ENCODE measurements at places on chromosomes 16 and 17.
A peak's percentile ranks its signal among the peaks of the same experiment; 100 is the strongest.

DNA sequence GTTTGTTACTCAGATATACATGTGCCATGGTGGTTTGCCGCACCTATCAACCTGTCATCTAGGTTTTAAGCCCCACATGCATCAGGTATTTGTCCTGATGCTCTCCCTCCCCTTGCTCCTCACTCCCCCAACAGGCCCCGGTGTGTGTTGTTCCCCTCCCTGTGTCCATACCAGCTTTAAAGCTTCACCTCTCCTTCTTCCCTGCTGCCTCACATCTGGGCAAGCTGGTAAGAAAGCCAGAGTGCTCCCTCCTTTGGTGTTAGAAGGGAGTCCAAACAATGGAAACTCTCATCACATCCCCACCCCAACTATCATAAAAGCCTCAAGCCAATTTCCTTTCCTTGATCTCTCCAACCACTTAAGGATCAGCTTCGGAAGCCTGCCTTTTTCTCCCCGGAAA lies 1115.6 kb upstream of the GOT2 start:
- no peak for DNase-seq

GRCh38 chr17:64411999-64412771 lies 21.5 kb upstream of the PECAM1 start:
- peak; percentile 47 for DNase-seq

GRCh38 chr16:13863075-13863765 lies 56.7 kb upstream of the ERCC4 start:
- no peak for DNase-seq

DNA sequence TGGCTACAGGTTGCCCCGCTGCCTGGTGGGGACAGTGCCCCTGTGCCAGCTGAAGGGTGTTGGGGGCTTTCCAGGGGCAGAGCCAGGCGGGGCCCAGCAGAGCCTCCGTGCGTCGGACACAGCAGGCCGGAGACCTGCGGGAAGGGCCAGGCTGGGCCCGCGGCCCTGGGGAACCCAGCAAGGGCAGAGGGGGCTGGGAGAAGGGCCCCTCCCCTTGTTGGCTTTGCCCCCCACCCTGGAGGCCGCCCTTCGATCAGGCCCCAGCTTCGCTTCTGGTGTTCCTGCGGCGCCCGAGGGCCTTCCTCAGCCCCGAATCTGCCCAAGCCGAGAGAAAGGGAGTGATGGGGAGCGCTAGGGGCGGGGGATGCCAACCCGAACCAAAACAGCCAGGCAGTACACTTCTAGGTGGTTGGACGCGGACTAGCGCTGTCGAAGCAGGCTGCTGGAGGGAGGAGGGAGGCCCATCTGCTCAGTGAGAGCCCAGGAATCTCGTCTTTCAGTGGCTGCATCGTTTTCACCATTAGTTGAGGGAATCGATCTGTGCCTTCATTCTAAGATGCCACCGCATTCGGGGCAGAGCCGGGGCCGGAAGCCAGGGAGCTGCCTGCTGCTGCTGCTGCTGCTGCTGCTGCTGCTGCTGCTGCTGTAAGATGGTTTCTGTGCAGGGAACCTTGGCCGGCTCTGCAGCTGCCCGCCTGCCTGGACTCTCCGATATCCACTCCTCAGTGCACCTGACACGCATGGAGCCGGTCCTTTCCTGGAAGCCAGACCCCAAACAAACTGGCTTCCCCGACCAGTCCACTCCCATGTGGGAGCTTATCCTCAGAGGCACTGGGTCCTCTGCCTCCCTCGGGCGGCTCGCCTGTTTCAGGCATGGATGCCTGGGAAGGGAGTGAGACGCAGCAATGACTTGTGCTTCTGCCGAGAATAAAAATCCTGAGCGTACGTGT lies 1.7 kb downstream of the JPH3 start:
- no peak for DNase-seq

- DNase-seq = no peak
These were observed 21.4 kb downstream of the UNC13D start for GRCh38 chr17:75822800-75823166.

DNA sequence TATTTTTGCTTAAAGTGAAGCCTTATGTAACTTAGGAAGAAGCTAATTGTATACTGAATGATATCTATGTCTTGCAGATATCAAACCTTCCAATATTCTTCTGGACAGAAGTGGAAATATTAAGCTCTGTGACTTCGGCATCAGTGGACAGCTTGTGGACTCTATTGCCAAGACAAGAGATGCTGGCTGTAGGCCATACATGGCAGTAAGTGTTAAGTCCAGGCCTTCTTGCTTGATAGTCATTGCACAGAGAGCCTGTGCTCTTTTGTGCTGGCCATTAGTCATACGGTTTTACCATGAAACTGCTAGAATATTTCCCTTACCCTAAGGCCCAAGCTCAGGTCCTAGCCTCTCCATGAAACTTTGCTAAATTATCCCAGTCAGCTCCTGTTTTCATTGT lies 92.5 kb downstream of the MAP2K4 start:
- DNase-seq = no peak

- no peak for DNase-seq
These were observed 53.9 kb downstream of the NSRP1 start for GRCh38 chr17:30170415-30170987.

DNA sequence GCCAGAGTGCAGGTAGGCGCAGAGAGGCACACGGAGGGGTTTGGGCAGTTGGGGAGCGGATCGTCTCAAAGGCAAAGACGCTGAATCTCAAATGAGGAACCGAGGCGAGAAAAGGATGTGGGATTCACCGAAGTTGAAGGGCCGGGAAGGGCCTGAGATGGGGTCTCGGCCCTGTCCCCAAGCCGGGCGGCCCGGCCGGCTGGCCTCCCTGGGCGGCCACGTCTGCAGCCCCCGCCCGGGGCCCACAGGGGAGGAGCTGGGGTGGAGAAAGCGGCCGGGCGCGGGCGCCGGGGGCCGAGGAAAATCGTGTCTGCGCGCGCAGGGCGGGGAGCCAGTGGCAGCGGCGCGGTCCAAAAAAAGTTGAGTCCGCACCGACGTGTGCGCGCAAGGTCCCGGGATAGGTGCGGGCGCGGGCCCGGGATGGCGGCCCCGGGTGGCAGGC lies 458 bp downstream of the SLC12A4 start:
- DNase-seq = no peak

DNA sequence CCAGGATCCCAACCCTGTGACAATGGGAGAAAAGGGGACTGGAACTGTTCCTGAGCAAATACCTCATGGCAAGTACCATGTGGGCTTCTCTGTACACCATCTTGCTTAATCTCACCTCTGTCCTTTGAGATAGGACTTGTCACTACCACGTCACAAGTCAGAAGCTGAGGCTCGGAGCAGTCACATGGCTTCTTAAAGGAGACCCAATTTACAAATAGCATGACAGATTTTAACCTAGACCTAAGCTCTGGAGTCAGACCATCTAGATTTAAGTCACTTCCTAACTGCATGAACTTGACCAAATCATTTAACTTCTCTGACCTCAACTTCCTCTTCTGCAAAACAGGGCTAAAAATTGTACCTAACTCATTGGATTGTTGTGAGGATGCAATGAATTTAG lies 36.0 kb upstream of the CCL1 start:
- no peak for DNase-seq

- no peak for DNase-seq
These were observed 76.2 kb downstream of the RAB11FIP4 start for GRCh38 chr17:31467502-31468256.

- DNase-seq = no peak
These were observed 16.0 kb downstream of the SULT1A2 start for GRCh38 chr16:28580726-28581315.

DNA sequence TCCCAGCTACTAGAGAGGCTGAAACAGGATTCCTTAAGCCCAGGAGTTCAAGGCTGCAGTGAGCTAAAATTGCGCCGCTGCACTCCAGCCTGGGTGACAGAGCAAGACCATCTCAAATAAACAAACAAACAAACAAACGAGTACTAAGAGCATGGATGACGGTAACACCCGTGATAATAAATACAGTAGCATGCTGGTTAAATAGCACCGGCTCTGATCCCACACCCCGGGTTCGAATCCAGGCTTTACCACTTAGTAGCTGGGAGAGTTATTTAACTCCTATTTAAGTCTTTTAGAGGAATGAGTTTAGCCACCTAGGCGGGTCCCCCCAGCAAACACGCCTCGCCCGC lies 301 bp upstream of the METTL22 start:
- no peak for DNase-seq

GRCh38 chr16:23843143-23843542 lies 7.4 kb downstream of the PRKCB start:
- DNase-seq = no peak

GRCh38 chr17:77433385-77434135 lies 292.8 kb downstream of the SEC14L1 start:
- DNase-seq = no peak

DNA sequence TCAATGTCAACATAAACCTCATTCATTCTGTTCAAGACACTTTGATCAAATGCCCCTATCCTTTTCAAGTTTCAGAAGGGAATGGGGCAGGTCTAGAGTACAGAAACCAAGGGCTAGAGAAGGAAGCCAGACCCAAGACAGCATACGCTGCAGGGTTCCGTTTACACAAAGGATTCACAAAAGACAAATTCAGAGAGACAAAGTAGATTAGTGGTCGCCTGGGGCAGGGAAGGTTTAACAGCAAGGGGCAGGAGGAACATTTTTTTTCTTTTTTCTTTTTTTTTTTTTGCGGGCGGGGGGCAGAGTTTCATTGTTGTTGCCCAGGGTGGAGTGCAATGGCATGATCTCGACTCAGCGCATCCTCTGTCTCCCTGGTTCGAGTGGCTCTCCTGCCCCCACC lies 19.9 kb upstream of the TRAP1 start:
- no peak for DNase-seq

DNA sequence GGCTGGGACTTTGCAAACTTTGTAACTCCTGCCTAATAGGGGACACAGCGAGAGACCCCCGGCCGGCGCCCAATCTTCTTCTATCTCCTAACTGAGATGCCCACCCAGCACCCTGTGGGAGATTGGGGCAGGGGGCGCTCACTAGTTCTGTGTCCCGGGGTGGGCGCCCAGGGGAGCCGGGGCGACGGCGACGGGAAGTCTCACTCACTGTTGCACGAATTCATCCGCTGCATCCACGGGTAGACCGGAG lies 3.9 kb upstream of the HOXB5 start:
- DNase-seq = no peak

GRCh38 chr16:57091975-57092785 lies at the start of gene CPNE2:
TSS of gene CPNE2 (plus strand) at chr16:57092583. CDS start at chr16:57110743, 18,160 bp downstream.
- no peak for DNase-seq

DNA sequence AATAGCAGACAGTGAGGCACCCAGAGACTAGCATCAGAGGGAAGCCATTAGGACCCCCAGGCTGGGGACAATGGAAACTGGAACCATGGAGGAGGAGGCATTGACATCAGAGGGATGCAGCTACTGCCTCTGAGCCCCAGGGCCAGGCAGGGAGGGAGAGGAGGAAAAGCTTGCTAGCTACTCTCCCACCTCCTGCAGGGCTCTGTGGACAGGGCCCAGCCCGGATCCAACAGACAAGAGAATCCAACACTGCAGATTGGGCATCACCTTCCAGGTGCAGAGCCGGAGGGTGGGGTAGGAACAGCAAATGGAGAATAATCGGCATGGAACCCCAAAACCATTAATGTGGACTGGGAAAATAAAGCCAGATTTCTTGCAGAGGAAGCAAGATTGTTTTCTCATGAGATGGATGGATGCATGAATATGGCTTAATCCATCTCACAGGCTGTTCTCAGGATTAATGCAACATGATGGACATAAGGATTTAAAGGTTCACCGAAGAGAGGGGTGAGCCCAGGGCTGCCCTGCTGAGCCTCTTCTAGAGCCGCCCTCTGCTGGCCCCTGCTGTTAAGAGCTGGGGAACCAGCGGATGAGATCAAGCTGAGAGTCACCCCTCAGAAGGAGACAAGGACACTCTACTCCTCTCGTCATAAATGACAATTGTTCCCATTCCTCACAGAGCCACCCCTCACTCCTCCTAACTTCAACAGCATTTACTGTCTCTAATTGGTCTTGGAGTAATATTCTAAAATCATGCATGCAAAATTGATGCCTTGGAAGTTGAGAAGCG lies 48.8 kb downstream of the DNAH3 start:
- no peak for DNase-seq

GRCh38 chr17:17511881-17512858 lies 16.0 kb upstream of the RASD1 start:
- no peak for DNase-seq

DNA sequence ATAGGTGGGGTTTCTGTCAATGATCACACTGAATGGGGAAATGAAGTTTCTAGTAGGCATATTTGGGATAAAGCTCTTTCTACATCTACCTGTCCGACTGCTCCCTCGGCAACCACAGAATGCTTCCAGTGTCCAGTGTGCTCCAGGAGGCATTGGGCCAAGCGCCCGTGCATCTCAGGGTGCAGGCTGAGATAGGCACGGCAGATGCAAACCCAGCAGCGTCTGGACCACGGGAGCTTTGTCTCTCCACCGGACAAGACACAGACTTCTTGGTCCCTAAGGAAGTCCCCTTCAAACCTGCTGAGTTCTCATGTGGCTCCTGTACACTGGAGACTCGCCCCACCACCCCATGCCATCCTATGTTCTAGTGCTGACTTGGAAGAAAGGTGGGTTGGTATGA lies 202.8 kb downstream of the RPTOR start:
- DNase-seq = no peak

- DNase-seq = no peak
These were observed 36.7 kb upstream of the NLRP1 start for GRCh38 chr17:5621026-5621425.

DNA sequence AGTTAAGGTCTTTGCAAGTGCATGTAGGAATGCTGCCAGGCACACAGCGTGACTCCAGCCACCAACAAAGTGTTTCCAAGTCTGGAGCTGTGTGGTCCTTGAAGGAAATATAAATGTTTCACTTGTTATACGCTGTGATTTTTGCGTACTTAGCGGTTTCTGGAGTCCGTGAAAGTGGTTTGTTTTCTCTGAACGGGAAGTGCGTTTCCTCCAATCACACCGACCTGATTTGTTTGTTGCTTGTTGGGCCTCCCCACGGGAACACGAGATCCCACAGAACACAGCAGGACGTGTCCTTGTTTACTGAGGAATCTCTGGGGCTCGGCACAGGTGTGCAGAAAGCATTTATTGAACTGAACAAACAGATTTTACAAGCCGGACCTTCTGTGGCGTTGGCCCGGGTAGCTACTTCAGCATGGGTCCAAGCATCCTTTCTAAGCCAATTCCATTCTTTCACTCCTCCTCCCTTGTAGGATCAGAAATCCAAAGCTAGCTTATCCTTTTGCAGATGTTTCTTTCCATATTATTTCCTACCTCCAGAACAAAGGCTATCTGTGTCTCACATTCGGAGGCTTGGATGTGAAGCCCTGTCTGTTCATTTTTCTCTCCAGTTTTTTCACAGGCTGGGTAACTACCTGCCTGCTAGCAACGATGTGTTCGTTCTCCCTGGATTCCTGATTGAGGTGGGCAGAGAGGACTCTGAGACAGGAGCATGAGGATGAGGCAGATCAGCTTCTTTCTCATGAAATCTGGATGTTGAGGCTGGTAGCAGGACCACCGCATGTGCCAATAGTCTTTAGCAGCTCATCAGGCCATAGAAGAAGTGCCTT lies 44.6 kb downstream of the ABAT start:
- DNase-seq = no peak

DNA sequence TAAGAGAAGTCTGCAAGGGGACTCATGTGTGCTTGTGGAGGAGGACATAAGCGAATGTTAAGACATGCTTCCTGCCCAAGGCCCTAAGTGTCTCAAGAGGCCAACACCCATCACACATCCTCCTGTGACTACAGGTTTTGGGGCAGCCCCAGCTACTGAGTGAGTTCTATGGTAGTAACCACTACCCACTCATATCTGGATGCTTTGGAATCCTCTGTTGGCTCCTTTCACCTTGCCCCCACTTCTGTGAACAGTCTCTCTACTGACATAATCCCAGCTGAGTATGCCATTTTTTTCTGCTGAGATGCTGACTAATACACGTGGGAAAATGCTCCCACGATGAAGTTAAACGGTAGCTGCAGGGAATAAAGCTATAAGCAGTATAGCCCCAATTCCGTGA lies 153.5 kb downstream of the VPS53 start:
- no peak for DNase-seq
